ENCODE measurements at places on chromosomes 2 and 18.

- DNase-seq, result no peak
These were observed 1.0 kb upstream of the TCF4 start for GRCh38 chr18:55588870-55589595.

- DNase-seq, result peak; percentile 8
These were observed 130.0 kb upstream of the FN1 start for GRCh38 chr2:215565897-215566296.

GRCh38 chr2:150938527-150938926, 323.1 kb downstream of the RBM43 start:
- no peak for DNase-seq

GRCh38 chr18:46278481-46279465, 174.6 kb downstream of the HAUS1 start:
- DNase-seq, result no peak

- no peak for DNase-seq
These were observed 76.1 kb upstream of the RNU4ATAC start for GRCh38 chr2:121454549-121455090.

DNA sequence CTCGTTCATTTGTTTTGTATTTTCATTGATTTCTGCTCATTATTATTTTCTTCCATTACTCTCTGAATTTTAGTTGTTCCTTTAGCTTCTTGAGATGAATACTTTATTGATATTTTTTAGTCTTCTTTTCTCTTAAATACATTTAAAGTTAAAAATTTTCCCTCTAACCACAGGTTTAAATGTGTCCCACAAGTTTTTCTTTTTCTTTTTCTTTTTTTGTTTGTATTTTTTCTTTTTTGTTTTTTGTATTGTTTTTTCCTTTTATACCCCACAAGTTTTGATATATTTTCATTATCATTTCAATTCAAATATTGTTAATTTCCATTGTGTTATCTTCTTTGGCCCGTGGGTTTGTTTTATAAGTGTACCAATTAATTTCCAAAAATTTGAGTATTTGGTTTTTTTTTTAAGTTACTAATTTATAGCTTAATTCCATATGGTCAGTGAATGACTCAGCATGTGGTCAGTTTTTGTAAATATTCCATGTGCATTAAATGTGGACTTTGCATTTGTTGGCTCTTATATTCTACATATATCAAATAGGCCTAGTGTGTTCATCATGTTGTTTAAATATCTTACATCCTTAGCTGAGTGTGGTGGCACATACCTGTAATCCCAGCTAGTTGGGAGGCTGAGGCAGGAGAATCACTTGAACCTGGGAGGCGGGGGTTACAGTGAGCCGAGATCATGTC, 16.2 kb downstream of the CENPO start:
- DNase-seq, result no peak

DNA sequence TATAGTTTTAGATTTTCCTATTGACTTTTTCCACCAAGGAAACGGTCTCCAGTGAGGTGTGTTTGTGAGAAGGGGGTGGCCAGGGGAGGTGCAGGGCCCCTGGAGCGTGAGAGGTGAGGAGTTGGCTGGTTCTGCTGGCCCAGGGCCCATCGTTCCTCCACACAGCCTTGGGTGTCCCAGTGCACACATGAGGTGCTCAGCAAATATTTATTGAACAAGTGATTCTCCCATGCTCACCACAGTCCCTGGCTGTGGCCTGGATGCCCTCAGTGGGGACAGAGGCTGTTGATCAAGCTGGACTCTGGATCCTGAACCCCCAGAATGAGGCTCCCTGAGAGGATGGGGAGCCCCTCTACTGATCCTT, 5.0 kb downstream of the HAAO start:
- DNase-seq, result no peak

DNA sequence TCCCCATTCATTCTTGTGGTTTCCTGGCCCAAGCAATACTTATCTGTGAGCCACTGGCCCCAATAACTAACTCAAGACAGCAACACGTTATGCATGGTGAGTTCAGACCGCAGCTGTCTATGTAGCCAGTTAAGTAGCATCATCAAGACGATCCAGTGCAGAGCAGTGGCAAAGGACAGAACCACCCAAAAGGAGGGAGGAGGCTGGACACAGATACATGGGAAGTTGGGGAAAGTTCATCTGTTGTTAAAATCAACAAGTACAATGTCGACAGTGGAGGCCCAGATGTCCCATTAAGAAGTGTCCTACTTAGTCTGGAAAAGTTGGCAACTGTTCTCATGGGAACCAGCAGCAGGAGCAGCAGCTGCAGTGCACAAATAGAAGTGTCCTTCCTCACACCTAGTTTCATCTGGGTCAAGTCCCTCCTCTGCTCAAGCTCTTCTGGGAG, 106.9 kb upstream of the THOC1 start:
- no peak for DNase-seq

- DNase-seq, result peak; percentile 13
These were observed 354.6 kb upstream of the SETBP1 start for GRCh38 chr18:44325903-44326635.

GRCh38 chr18:54223568-54224241, 764 bp downstream of the MBD2 start:
- DNase-seq, result peak; percentile 27

GRCh38 chr2:24658531-24659202, 134.5 kb downstream of the PTRHD1 start:
- no peak for DNase-seq

- DNase-seq, result no peak
These were observed 31.5 kb downstream of the MEIS1 start for GRCh38 chr2:66466433-66466832.

GRCh38 chr2:230129343-230129742, 60.6 kb upstream of the SLC16A14 start:
- DNase-seq, result no peak

GRCh38 chr2:229578052-229578846, 136.1 kb downstream of the DNER start:
- no peak for DNase-seq
